Pons (tissue), 1 donor: ENCODE measurements at places on chromosomes 16 and 17.

DNA sequence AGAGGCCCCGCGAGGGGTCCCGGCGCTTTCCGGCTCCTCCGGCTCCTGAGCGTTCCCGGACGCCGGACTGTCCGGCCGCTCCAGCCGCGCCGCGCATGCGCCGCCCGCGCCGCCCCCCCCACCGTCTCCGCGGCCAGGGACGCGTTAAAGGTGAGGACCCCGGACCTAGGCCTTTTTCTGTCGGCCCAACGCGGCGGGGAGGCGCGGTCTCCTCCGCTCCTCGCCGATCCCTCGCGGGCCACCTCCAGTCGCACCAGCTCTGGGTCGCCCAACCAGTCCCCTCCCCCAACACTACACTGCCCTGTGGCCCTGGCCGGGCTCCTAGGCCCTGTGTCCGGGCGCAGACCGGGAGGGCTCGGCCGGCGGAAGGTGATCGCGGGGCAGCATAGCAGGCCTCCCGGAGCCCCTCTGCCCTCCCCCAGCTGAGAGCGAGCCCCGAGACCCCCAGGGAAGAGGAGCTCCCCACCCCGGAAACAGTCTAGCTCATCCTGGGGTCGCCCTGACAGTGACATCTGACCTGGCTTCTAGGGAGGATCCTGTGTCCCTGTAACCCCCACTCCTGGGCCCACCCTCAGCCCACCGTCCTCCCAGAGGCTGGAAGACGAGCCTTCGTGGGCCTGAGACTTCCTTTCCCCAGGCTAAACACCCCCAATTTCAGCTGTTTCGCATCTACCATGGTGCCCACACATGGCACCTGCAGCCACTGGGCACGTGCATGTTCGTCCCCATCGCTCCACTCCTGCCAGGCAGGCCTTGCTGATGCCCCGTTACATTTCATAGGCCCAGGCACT is 14.7 kb upstream of the BCAR1 start:
- DNase-seq = peak; percentile 38

GRCh38 chr17:83099570-83100181 is 20.3 kb downstream of the METRNL start:
- no peak for DNase-seq

GRCh38 chr17:62093188-62094155 is 28.4 kb upstream of the MED13 start:
- DNase-seq = no peak

GRCh38 chr17:41538565-41538991 is 10.5 kb upstream of the KRT19 start:
- DNase-seq = no peak

DNA sequence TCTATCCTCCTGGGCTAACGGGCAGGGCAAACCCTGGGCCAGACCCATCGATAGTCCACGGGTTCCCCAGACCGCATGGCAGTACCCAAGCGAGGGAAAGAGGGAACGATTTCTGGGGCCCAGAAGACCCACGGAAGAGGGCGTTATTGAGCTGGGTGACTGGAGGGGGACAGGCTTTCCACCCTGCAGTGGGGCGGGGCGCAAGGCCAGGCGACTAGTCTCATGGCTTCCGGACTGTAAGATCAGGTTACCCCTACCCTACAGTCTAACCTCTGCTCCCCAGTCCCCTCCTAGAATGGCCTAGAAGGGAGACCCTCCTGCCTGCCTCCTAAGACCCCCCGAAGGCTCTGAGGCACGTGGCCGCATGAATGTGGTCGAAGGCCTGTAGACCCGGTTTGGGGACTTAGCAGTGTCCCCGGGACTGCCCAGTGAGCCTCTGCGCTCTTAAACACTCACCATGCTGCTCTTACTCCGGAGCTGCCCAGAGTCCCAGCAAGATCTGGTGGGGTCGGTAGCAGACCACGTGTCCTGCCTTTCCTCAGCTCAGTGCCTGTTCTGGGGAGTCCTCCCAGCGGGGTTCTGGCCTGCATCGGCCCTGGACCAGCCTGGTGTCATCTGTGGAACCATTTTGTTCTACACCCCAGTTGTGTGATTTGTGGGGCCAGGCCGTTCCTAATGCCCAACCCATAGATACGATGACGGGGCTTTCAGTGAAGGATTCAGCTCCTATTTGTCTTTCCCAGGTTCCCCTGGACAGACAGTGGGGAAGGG is 13.2 kb upstream of the AURKB start:
- DNase-seq = peak; percentile 76

DNA sequence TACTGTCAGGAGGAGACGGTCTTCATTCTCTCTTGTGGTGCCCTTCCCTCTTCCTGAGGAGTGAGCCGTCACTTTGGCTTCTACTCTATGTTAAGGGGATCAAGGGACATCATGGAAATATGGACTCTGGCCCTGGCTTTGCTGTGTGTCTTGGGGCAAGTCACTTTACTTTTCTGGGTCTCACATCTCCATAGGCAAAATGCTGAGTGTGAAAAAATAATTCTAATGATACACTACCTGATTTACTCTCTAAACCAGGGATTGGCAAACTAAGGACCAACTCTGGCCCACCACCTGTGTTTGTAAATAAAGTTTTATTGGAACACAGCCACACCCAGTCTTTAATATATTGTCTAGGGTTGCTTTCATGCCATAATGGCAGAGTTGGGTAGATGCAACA is 548.7 kb upstream of the CDH5 start:
- no peak for DNase-seq

DNA sequence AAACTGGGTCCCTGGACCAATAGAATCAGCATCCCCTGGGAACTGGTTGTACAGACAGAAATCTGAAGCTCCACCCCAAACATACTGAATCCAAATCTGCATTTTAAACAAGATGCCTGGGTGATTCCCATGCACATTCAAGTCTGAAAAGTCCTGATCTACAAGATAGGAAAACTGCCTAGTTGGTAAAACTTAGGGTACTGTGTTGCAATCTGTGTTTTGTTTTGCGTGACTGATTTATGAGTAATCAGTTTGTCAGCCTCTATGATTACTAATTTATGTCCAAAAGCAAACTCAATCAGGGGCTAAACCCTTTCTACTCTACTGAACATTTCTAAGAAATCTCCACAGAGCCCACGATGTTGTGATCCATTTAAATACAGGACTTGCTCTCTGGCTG is 103.8 kb downstream of the YPEL2 start:
- no peak for DNase-seq

- no peak for DNase-seq
These were observed 15.6 kb downstream of the CTRL start for GRCh38 chr16:67915831-67916723.

- DNase-seq = no peak
These were observed 16.8 kb downstream of the POLR3E start for GRCh38 chr16:22313876-22314470.

DNA sequence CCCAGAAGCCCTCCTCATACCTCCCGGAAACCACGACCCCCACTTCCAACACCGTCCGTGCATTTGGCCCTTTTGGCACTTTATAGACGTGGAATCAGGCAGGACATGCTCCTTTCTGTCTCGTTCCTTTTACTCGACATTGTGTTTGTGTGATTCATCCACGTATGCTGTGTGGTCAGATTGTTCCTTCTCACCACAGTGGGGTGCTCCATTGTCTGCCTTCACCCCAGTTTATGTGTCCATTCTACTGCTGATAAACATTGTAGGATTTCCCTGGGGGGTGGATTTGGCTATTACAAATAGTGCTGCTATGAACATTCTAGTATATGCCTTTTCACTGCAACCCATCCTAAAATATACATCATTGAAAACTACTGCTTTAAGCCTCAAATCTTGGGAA is 28.9 kb upstream of the RPH3AL start:
- DNase-seq = no peak

- DNase-seq = peak; percentile 97
These were observed 3.9 kb downstream of the RSAD1 start for GRCh38 chr17:50482516-50482915.

- peak; percentile 99 for DNase-seq
These were observed 56.1 kb downstream of the B9D1 start for GRCh38 chr17:19306160-19307111.

DNA sequence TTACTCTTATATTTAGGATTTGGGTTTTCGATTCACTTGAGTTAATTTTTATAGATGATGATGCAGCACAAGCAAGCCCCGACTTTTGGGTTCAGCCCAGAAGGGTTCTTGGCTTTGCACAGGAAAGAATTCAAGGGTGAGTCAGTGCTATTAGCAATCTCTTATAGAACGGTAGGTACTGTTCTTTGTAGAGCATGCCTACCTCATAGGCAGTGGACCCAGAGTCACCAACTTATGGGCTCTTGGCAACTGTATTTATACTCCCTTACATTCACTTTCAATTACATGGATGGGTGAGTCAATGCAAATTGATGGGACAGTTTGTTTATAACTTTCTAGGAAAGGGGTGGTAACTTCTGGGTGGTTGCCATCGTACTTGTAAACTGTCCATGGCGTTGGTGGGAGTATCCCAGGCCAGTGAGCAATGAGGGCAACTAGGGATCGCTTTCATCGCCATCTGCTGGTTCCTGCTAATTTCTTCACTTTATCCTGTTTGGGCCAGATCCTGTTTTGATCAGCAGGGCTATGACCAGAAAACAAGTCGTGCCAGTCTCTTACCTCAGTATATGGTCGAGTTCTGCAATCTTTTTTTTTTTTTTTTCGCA is 362.6 kb downstream of the CNTNAP4 start:
- peak; percentile 61 for DNase-seq

DNA sequence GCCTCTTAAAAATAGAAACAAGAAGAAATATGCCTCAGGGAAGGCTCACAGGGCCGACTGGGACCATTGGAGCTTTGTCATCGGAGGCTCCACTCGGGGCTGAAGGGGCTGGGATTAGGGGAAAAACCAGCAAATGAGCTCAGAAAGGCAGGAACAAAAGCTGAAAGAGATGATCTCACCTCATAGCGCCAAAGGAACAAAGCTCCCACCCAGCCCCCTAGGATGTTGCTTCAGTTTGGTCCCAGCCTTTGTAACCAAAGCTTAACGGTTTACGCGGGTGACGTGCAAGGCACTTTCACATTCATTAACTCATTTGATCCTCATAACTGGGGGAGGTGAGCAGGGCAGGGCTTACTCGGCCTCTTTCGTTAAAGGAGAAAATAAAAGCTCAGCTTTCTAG is 168.5 kb upstream of the DYNLRB2 start:
- no peak for DNase-seq

DNA sequence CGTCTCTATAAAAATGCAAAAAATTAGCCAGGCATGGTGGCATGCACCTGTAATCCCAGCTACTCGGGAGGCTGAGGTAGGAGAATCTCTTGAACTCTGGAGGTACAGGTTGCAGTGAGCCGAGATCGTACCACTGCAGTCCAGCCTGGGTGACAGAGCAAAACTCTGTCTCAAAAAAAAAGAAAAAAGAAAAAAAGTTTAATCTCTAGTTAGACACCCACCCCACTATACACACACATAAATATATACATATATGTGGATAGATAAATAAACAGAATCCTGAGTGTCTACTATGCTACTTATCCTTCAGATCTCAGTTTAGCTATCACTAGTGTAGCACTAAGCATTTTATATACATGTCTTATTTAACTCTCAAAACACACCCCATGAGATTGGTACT is 18.7 kb downstream of the ITGAL start:
- DNase-seq = no peak

GRCh38 chr16:52254746-52255145 is 292.2 kb downstream of the TOX3 start:
- DNase-seq = no peak

- no peak for DNase-seq
These were observed 3.2 kb upstream of the WDR24 start for GRCh38 chr16:693364-693763.

DNA sequence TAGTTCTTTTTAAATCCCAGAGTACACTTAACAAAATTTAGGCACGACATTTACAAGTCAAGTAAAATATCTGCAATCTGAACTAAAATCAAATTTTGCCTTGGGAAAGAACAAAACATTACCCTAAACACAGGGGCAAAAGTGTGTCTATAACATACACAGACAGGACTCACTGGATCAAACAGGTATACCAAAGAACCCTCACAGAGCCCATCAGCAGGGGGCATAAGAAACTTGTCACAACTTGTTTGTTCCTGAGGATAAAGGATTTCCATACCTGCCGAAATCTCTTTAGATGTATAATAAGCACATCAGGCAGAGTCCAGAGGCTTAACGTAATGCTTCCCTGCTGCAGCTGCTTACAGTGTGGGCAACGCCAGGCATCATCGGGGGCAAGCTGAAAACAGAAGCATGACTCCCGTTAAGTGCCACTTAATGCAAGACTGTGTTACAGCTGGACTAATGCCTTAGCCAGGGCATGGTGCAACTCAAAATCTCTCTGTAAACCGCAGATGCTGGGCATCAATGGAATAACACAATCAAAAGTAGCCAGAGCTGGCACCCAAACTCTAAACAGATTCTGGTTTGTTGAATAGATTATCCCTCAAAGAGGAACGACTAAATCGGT is 67.0 kb downstream of the USP31 start:
- peak; percentile 69 for DNase-seq

DNA sequence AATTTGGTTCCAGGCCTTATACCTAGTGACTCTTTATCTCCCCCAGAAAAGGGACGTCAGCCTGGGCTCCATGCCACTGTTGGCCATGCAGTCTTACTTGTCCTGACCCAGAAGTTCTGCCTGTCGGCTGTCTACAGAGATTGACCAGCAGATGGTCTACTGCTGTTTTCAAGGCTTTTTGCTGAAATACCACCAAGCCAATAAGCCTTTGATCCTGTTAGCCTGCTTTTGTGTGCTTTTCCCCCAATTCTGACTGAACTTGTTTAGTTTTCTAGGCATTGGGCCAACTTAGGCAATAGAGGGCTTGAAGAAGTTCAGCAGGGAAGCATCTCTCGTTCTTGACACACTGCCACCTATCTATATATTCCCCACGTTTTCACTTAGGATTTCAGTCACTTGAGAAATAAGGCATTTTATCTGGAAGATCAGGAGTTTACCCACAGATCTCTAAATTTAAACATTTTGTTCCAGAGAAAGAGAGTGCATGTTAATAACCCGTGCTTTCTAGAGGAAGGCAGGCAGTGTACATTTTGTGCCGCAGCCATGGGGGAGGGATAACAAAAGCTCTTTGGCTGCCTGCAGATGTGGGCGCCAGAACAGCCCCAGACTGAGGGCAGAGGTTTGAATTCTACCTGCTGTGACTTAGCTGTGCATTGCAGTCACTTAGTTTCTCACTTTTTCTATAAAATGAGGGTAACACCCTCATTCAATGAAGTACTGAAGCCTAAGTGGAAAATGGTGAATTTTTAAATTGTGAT is 12.3 kb upstream of the CARMIL2 start:
- DNase-seq = peak; percentile 24

GRCh38 chr16:19911747-19912454 is 27.3 kb upstream of the GPRC5B start:
- DNase-seq = no peak

DNA sequence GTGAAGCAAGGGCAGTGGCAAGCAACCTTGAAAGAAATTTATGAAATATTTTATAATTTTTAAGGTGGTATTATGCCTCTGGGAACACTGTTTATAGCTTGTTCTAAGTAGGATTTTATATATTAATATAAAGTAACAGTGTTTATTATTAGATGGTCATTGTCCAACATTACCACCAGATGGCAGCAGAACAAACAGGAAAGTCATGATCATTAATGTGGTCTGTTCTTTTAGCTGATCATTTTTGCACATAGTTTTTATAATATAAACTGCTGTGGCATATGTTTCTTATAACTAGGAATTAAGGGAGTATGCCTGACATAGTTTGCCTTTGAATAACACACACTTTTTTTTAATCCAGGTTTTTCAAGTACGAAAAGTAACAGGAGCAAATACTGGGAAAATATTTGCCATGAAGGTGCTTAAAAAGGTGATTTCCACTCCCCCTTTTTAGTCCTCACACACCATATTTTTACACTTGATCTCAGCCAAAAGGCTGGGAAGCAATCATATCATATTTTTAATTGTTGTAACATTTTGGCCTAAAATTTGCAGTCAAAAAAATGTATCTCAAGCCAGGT is 21.4 kb downstream of the RPS6KB1 start:
- peak; percentile 42 for DNase-seq

- DNase-seq = no peak
These were observed 1.8 kb upstream of the BCAR1 start for GRCh38 chr16:75252946-75253911.
